ENCODE measurements at places on chromosomes 3 and 15.

GRCh38 chr15:72534523-72534922 is 60.4 kb downstream of the ARIH1 start:
- DNase-seq: peak; percentile 15

GRCh38 chr3:185242642-185243041 is 11.2 kb downstream of the EHHADH start:
- no peak for DNase-seq

DNA sequence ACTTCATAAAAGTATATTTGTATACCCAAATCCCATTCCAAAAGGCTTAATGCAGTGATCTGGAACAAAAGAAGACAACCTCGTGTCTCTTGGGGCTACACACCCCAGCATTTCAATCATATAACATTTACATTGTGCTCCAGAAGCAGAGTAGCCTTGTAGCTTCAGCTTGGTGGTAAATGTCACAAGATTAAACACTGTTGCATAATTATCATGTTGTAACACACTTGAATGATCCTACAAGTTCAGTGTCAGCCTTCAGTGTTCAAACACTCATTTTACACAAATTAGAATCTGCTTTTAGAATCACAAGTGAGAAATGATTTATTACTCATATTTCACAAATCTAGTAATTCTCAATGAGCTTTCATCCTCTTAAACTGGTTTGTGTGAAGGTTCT is 122.6 kb downstream of the CNTN3 start:
- DNase-seq: no peak

DNA sequence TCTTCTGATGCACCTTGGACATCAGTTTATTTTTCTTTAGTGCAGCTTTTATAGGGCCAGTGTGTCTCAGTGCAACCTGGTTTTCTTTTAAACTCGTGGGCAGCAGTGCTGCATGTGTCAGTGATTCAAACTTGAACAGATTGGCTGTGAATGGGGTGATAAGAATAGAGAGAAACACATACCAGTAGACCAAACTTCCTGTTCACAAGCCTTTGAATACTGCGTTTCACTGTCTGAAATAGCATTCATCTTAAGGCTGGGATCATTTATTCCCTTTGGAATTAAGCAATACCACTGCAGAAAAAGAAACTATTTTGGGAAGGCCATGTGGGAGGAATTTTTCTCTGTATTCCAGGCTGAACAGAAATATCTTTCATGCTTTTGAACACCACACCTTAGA is 51.7 kb downstream of the PHLDB2 start:
- DNase-seq: no peak

GRCh38 chr3:33597257-33597689 is 120.8 kb downstream of the CLASP2 start:
- DNase-seq: no peak

DNA sequence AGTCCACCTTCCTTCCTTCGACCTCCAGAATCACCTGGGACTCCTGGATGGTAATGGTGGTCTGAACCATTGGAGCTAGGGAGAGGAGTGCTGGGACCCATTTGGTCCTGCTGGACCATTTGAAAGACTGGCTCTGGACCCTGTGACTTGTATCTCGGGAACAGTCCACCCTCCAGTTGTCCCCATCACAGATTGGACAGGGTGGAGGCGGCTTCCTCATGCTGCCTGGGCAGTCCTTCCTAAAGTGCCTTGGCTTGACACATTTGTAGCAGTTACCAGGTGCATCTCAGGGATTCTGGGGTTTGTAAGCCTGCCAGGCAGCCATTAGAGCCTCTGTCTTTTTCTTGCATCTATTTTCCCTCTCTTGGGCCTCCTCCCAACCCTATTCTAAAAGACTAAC is 758.1 kb downstream of the NAALADL2 start:
- DNase-seq: no peak

DNA sequence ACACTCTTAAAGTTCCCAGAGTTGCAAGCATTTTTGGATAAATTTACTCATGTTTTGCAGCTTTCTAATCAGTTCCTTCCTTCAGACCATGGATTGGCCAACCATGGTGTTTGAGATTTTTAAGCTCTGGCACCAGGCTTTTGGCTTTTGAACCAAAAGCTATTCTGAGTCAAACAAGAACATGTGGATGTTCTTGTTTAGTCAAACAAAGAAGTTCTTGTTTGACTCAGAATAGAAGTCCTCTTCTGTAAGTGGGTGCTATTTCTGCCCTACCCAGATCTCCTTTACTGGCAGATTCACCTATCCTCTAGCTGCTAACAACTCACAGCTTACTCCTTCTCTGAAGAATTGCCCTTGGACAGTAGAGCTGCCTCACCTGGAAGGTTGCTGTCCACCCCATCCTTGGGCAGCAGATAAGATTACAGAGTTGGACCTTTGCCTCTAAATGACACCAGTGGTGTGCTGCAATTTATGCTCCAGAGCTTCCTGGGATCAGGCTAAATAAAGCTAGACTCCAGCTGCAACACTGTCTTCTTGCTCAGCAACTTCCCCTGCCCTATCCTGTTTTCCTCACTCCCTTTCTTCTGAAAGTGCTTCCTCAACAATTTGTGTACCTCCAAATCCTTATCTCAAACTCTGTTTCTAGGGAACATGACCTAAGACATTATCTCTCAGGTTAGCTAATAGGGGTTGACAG is 65.6 kb downstream of the COL6A6 start:
- no peak for DNase-seq

- DNase-seq: no peak
These were observed 422.7 kb upstream of the CFAP20DC start for GRCh38 chr3:59472541-59472940.

DNA sequence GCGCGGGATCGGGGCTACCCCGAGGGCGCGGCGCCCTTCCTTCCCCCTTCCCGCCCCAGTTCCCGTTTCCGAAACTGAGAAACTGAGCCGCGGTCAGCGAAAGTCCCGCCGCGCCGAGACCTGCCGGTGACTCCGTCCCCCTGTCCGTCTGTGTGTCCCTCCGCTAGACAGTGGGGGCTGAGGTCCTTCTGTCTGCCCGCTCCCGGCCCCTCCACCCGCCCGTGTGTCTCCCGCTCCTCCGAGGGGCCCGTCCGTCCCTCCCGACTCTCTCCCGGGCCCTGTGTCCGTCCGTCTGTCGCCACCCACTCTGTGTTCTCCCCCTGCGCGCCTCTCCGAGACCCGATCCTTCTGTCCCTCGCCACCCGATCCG is 426 bp downstream of the PRKCD start:
- no peak for DNase-seq

DNA sequence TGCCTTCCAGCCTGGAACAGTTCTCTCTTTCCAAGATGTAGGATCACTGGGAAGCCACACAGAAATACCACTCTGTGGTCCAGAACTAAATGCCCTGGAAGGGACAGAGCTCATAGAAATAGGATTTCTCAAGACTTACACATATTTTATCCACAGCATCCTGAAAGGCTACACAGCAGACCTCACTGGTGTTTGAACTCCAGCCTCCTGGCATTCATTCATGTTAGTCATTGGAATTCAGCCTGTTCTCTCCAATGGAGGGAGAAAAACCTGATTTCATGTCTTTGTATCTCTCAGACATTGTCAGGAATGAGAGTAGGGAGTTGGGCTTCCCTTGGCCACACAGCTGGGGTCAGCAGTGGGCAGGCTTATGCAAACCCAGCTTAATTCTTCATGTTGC is 121.1 kb upstream of the PPP2R3A start:
- DNase-seq: no peak

DNA sequence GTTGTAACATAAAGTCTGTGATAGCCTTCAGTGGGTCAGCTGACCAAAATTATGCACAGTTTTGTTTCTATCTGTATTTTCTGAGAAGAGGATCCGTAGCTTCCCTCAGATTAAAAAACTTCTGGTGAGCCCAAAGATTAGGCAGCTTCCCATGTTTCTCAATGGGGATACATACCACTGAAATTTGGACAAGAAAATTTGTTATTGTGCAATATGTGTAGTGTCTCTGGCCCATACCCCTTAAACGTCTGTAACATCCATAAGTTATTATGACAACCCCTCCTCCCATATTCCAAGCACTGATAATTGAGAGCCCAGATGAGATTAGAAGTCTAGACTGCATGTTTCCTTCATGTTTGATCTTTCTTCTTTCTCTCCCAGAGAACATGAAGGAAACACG is 1.9 kb upstream of the MITF start:
- no peak for DNase-seq

- DNase-seq: no peak
These were observed 164.5 kb downstream of the WNT7A start for GRCh38 chr3:13715167-13715954.

DNA sequence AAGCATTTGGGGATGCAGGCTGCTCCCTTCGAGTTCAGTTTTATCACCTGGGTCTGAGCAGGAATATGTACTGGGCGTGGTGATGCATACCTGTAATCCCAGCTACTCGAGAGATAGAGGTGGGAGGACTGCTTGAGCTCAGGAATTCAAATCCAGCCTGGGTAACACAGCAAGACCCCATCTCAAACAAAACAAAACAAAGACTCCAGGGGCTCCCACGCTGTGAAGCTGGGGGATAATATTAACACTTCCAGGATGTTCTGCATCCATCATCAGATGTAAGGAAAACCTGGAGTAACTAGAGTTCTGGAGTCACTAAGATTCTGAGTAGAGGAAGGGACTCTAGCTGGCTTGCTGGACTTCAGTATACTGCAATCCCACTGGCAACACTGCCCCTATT is 40.6 kb downstream of the LYZL4 start:
- no peak for DNase-seq

DNA sequence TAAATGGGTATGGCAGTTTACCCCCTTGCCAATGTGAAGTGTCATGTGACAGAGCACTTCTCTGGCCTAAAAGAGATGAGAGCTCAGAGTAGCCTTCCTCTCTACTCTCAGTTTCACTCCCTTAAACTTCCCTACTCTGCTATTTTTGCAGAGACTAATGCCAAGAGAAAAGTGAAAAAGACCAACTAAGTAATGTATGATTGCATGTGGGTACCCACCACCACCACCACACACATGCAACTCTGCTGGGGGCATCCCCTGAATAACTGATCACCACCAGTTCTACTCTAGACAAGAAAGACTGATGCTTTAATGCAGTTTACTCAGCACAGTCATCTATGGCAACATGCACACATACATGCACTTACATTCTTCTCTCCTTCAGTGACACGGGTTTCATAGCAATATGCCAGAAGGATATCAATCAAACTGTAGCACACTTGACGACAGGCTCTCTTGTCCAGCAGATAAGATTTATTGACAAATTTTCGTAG is 31.3 kb downstream of the SHQ1 start:
- DNase-seq: no peak

DNA sequence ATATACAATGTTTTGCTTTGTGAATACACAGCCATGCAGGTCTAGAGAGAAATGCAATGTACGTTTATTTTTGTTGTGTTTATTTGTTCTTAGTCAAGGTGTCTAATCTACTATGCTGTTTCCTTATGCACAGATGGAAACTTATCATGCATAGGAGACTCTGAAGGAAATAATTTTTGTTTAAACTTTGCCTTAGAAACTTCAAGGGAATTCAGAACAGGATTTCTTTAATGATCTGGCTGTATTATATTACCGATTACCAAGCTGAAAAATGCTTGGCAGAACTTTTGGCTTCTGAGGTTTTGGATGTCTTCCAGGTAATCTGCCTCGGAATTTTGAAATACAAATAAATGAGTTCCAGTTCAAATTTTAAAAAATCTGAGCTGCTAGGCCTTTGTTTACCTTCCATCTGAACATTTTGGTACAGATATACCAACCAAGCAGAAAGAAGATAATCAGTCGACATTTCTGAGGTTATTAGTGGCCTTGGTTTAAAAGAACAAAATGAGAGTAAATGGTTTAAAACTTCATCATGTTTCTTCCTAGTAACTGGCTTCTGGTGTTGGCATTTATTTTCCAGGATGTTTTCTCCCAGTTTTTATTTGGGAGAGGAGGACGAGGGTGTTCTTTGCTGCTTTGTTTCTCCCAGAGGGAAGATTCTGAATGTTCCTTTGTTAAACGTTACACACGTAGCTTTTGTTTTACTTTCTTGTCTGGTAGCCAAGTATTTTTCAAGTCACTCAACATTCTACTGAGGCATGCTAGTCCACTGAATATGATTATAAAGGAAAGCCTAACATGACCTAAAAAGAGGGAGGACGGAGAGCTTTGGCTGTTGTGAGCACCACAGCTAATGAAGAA is 421.8 kb upstream of the TBL1XR1 start:
- DNase-seq: no peak

- no peak for DNase-seq
These were observed 312.6 kb downstream of the AGBL1 start for GRCh38 chr15:86392296-86392695.

DNA sequence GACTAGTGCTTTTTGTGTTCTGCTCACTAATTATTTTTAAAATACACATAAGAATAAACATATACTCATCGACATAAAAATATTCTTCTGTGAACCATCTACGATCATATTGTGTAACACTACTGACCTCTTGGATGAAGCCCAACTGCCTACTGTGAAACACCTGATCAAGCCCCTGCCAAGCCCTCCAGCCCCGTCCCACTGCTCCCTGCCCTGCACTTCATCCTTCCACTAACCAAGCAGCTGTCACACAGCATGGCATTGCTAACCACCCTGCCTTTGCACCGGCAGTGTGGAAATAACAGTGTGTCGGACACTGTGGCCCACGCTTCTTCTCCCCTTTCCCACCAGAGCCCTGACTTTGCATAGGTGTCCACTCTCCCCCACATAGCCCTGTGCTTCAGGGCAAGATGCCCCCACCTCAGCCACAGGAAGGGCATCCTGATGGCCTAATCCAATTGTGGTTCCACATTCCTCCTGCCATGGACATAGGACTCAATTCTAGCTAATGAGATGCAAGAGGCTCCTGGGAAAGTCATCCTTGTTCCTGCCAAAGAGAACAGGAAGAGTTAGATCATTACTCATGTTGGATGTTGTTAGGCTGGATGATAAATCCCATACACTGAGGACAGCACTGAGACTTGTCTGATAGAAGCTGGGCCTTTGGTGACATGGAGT is 35.0 kb upstream of the ARID3B start:
- no peak for DNase-seq

DNA sequence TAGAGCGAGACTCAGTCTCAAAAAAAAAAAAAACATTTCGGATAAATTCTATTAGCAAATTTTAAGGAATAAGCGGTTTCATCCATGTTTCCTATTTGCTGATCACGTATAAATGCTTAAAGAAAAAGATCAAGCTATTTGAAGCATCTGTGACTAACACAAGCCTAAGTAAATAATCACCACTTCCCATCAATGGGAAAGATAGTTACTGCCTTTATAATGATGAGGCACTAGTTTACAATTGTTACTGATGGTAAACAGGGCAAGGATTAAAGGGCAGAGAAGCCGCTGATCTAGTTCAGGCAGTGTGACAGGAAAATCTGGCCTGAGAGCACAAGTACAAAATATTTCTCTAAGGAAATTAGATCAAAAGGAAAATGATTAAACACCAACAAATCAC is 13.7 kb downstream of the CLPX start:
- no peak for DNase-seq
